DMS79 (cell line): ENCODE measurements at places on chromosomes 4 and X.
A peak's percentile ranks its signal among the peaks of the same experiment; 100 is the strongest.

GRCh38 chr4:121564840-121565375 lies 131.9 kb downstream of the ANXA5 start:
- DNase-seq, result no peak

DNA sequence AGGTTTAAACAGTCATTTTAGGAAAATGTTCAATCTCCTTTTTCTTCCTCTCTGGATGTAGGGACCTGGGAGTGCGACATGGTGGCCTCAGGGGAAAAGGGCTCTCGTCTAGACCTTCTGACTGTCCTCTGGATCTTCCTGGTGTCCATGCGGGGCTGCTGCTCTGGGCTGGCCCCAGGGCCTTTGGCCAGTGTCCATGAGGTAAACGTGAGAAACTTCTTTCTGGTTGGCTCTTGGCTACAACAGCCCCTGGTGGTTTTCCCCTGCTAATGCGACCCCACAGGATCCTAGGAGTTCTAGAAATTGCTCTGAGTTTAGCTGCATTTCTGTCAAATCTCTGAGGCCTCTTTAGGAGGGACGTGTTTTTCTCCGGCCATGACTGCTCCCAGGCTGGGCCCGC lies 85.7 kb downstream of the MFAP3L start:
- DNase-seq, result no peak

DNA sequence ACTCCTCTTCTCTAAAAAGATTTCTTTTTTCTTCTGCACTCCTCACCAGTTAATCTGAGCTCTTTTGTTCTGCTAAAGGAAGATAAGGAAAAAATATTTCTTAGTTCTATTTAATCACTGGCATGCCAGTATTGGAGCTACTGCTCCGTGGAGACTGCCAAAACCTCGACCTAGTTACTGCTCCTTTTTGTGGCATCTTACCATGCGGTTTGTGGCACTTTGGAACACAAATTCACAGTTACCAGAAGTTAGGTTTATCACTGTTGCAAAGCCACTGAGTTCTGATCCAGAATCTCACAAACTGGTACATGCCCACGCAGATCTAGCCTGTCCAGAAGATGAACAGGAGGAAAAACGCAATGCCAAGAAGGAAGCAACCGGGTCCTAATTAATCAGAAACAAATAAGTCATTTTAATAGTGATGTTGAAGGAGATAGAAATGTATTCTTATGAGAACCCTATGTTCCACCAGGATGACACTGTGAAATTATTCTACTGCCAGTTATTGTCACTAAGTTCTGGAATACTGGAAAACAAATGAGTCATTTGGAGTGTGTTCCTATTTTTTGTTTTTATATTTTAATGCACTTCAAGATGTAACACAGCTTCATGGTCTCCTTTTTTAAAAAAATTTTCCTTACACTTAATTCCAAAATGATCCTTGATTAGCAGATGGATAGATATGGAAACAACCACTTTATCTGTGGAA lies 106.7 kb upstream of the GK2 start:
- DNase-seq, result no peak

GRCh38 chrX:17826609-17827496 lies 34.2 kb downstream of the RAI2 start:
- no peak for DNase-seq

DNA sequence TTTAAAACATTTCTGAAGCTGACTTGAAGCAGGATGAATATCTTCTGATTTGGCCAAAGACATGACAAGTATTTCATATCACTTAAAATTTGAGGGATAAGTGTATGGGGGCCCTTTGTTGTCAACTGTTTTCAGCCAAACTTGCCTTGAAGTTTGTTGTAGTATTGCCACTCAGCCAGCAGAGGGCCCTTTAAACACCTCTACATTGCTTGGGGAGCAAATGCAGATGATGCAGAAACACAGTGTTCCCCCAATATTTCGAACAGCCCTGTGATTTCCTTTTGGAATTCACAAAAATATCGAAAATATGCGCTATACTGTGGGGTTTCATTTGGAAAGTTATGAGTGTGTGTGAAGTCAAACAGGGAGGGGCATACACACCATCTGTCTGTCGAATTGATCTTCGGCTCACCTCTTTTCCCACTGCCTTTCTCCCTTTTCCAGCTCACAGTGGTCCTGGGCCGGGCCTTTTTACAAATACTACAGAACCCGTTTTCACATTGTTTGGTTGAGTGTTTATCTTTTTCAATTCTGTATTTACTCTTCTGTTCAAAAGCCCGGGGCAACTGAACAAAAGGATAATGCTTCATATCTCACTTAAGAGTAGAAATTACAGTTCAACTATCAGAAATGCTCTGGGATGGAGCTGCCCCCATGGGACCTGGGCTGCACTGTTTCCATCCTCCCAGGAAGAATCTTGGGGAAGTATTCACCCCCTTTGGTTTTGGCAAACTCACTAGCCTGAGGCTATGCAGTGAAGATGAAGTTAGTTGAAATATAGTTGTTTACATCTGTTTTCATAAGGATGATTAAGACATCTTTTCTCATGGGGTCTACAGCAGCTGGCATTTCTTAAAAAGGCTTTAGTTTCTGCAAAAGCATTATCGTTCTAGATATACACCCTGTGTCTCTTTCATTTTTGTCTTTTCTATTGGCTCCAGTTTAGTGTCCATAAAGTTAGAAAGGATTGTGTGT lies 137.6 kb downstream of the EGF start:
- DNase-seq, result no peak

- no peak for DNase-seq
These were observed 672.6 kb downstream of the CENPC start for GRCh38 chr4:66872661-66873060.

DNA sequence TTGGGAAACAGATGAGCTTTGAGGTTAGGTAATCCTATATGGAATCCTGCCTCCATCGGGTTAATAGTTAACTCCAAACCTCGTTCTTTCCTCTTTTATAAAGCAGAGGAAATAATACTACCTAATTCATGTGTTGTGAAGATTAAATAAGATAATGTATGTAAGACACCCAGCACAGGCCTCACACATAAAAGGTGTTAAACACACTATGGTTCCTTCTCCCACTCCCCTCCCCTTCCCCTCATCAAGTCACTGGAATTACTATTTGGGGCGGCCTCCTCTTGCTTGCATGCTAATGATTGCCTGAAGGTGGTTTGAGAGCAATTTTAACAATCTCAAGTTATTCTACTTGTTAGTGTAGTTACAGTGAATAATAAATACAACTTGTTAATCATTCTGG lies 404.4 kb upstream of the RASGEF1B start:
- no peak for DNase-seq

GRCh38 chr4:140755774-140756318 lies 339 bp downstream of the TBC1D9 start:
- no peak for DNase-seq

DNA sequence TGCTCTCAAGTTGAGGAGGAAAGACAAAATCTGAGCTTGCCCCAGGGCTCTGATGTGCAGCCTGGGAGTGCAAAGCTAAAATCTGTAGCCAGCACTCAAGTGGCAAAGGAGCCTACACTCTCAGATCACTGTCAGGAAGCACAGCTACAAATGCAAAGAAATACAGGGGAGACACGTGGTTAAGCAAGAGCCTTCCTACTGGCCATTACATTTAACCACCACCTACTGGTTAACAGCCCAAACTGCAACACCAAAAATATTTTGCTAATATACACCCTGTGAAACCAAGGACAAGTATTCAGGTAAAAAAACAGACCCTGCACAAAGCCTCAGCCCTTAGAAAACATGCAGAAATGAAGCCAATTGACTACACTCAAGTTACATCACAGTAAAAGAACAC lies 170.4 kb upstream of the FGF16 start:
- DNase-seq, result no peak

DNA sequence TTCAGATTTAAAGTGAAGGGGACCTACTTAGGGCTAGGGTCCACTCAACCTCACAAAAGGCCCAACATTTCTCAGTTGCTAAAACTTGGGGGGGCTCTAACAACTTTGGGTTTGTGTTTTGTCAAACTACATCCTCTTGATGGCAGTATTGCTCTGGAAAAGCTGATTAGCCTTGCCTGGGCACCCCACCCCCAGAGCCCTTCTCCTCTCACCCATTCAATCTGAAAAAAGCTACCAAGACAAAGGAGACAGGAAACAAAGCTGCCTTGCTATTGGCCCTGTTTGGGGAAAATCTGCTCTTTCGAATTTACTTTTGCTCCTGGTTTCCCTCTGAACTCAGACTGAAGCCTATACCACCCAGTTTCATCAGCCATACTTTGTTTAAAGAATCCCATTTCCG lies 195.2 kb upstream of the STK26 start:
- no peak for DNase-seq

GRCh38 chr4:14883166-14883565 lies 119.1 kb upstream of the CPEB2 start:
- DNase-seq, result no peak

DNA sequence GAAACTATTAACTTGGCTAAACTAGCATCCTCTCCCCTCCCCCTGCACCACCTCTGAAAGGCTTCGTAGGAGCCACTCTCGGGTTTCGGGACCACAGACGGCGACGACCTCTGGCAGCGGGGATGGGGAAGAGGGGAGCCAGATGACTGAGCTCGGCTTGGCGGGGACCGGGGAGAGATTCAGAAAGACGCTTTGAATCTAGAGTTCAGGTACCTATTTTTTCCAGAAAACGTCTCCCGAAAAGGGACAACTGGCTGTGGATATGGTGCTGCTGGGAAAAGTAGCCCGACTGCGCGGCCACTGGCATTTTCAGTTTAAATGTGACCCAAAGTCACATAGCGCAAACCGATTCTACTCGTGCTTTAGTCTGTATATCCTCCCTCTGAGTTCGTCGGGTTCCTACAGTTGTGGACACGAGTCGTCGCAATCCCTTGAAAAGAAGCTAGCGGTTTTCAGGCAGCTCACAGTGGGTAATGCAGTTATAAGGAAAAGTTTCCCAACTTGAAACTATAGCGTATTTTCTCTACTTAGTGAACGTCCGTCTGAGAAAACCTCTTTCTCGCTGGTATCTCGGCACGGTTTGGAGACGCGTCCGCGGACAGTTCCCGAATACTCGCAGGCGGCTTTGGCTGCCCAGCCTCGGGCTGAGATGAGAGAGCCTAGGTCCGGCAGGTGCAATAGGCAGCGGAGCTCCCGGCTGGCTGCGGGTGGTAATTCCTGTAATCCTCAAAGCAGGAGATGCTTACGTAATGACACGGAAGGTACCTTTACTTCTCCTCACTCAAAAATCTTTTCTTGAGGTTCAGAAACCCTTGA lies 1.3 kb downstream of the PARM1 start:
- peak; percentile 17 for DNase-seq

GRCh38 chrX:70009970-70010369 lies 39.8 kb downstream of the AWAT2 start:
- no peak for DNase-seq

DNA sequence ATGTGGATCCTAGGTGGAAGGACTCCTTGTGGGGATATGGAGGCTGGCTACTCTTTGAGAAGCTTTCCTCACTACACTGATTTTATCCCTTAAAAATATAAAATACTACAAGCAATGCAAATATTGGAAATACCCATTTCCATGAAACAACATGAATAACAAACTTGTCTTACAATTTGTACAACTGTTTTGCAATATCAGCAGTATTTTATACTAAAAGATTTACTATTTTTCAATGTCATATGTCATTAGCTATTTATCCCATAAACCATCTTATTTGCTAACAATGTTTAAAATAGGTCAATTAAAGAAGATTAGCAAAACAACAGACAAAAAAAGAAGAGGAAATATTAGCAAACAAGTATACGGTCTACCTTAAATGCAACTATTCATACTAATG lies 1674.1 kb downstream of the PCDH7 start:
- DNase-seq, result no peak

DNA sequence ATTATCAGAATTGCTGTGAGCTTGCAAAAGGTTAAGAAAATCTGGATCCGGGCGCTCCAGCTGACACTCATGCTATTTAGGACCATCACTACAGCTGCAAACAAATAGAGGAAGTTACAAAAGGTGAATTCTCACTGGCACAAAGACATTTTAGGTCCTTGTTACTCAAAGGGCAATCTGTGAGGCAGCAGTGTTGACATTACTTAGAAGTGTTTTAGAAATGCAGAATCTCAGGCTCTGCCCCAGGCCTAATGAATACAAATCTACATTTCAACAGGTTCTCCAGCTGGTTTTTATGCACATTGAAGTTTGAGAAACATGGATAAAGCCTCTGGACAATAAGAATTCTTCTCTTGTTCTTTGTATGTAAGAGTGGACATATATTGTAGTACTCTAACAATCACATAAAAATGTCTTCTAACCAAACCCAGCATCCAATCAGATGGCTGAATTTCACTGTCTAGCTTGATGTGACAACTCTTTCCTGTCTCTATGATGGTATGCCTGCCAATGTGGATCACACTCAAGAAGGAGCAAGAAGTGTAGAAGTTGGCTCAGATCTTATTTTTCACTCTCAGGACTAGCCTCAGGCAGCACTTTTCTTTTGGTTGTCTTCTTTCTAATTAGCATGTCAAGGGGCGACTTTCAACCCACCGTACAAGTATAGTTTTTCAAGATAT lies 18.8 kb downstream of the SLC7A11 start:
- DNase-seq, result no peak

DNA sequence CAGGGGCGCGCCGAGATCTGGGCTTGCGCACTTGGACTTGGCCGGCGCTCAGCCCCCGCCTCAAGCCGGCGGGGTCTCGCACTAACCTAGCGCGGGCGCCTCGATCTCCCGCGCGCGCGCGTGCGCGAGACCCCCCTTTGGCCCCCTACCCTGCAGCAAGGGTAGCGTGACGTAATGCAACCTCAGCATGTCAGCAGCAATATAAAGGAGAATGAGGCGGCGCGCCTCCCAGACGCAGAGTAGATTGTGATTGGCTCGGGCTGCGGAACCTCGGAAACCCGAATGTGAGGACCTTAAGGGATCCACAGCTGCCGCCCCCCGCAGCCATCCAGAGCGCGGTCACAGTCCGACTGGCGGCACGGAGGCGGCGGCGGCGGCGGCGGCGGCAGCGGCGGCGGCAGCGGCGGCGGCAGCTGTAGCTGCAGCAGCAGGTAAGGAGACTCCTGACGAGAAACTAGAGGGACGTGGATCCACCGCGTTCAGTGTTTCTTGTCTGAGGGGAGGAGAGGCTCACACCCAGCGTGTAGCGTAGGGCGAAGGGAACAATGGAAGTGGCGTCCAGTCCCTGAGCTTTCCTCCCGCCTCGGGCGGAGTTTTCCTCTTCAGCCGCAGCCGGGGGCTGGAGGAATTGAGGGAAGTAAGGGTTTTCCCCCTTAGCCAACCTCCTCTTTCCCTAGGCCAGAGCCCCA lies at the start of the genes SATL1 and ZNF711:
Gene SATL1, minus strand, starts transcription at position 19 of the 689 bp plus-strand sequence. CDS start 134,811 bp downstream, outside the sequence.
Gene ZNF711, plus strand, starts transcription at position 231 of the 689 bp plus-strand sequence. CDS start 3,582 bp downstream, outside the sequence.
- peak; percentile 81 for DNase-seq
